ENCODE measurements at places on chromosomes 4 and X.
A peak's percentile ranks its signal among the peaks of the same experiment; 100 is the strongest.

GRCh38 chr4:44632733-44633132 lies 18.7 kb downstream of the YIPF7 start:
- DNase-seq, result no peak

DNA sequence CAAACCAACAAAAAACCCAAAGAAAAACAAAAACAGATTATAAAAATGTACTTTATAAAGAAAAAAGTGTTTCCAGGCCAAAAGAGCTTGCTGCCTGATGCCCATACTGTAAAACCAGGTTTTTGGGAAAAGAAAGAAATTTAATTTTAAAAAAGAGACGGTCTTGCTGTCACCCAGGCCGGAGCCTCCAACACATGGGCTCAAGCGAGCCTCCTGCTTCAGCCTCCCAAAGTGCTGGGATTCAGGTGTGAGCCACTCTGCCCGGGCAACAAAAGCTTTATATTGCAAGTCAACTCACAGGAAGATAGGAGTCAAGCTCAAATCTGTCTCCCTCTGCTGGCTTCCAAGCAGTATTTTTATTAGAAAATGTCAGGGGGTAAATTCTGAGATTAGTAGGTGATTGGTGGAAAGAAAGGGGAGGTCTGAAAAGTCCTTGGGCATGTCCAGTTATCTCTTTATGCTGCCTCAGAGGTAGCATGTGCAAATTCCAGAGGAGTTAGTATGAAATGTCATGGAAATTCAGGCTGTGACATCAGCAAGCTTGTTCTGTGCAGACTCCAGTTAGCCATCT lies 39.4 kb downstream of the MGST2 start:
- DNase-seq, result no peak

DNA sequence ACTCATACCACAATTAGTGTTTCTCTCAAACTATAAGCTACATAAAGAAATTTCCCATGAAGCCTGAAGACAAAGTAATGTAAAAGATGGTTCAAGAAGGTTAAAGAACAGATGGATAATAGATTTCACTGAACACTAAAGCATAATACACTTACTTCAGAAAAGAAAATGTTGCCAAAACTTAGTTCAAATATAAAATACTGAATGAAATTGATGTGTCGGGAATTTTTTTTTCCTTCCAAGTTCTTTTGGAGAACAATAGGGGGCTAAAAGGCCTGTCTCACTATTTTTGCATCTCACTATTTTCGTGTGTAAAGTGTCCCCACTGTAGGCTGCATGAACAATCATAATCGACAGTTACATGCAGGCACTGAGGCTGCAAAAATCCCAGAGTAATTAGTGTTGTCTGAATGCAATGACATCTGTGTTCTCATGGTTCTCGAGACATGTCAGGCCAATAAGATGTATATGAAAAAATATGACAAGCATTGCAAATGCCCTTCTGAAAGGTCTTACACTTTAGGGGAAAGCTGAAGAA lies 11.9 kb upstream of the MAB21L2 start:
- no peak for DNase-seq

GRCh38 chrX:44507292-44507691 lies 35.4 kb downstream of the FUNDC1 start:
- peak; percentile 31 for DNase-seq

- DNase-seq, result no peak
Measured at GRCh38 chrX:37896511-37896890, 49.1 kb upstream of the DYNLT3 start.

DNA sequence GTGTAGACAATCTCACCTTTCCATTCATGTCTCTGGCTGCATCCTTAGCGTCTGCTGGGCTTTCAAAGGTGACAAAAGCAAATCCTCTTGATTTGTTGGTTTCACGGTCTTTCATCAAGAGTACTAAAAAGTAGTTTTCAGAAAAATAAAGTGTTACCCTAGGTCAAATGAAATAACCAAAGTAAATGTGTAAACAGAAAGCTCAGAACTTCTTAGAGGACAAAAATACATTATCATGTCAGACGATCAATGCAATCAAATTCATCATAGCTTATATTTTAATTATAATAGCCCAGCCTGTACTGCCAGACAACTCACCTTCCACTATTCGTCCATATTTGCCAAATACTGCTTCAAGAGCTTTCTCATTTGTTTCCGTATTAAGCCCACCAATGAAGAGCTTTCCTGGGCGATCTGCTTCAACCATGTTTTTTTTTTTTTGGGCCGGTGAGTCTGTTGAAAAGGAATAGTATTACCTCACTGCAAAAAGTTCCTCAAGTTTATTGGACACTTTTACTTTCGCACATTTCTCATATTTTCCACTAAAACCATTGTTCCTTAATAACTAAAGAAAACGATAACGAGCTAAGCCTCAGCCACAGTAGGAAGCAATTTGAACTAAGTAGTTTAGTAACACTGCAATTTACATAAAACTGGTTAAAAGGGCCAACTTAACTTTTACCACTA lies 1.4 kb downstream of the RBMX start:
- DNase-seq, result no peak

DNA sequence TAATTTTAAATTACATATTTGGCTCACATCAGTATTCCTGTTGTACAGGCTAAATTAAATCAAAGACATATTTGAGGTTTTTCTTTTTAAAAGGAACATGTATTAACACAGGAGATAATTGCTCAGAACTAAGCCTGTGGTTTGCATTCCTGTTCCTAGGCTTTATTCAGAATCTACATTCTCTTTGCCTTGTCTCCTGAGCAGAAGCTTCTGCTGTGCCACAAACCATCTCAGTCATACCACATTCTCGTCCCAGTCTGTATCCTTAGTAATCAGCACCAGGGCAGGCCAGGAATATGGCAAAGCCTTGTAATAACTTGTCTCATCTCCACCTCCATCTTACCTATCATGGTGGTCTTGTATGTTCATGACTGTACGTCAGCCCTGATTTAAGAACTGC lies 162.8 kb downstream of the ARHGAP24 start:
- no peak for DNase-seq

GRCh38 chrX:69033936-69034335 lies 131.3 kb downstream of the PJA1 start:
- no peak for DNase-seq

DNA sequence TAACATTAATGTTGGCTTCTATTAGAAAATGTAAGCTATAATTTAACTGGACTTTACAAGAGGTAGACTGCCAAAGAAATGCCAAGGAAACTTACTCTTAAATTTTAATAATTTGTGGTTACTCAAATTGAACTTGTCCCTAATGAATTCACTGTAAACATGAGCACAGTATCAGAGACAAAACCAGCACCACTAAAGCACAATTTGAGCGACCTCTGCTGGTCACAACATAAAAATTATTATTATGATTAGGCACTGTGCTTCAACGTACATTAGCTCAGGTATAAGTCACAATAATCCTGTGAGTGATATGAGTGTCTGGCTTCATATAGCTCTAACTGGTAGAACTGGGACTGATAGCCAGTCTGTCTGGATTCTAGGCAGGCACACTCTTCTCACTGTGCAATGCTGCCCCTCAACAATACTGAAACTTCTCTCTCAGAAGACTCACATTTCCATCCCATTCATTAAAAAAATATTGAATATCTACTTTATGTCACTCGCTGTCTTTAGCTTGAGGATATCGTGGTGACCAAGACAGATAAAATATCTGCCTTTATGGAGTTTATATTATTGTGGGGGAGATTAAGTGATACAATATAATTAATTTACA lies 8.0 kb downstream of the NUDT6 start:
- no peak for DNase-seq

- DNase-seq, result no peak
Measured at GRCh38 chr4:178385481-178385880, 943.2 kb upstream of the AGA start.

DNA sequence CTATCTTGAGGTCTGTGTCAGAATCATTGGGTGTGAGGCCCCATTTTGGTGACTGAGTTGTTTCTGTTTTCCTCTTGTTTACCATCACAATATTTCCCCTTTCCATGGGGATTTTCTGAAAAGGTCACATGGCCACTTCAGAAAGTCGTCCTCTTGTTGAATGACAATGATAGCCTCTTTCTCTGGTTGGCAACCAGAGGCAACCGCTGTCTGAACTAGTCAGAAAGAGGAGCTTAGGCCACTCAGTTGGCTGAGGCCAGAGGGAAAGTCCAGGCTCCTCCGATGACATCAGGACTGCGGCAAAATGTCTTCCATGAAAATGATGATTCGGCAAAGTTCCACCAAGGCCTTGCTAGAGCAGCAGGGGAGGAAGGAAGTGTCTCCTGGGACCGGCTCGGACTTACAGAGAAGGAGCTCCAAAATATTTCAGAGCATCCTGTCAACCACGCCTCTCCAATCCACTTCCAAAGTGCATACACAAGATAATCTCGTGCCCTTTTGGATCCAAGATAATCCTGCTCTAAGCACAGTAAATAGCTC lies 19.1 kb upstream of the RBM47 start:
- DNase-seq, result no peak

- no peak for DNase-seq
Measured at GRCh38 chr4:165198329-165198728, 9.0 kb upstream of the KLHL2 start.

GRCh38 chr4:8341691-8342090 lies 72.1 kb downstream of the HTRA3 start:
- DNase-seq, result no peak

GRCh38 chrX:155563099-155563498 lies 49.7 kb downstream of the TMLHE start:
- no peak for DNase-seq

DNA sequence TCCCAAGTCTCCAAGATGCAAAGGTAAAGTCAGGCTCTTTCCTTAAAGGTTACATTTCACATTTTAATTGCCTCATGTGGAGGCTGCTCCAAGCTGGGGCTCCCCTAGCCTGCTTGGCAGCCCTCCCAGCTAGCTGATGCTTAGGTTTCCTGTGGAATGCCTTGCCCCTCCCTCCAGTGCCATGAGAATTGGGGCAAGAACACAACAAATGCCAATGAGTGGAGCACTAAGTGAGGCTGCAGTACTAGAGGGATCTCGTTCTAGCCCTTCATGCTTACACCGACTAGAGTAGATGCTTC lies 597.7 kb downstream of the MID1IP1 start:
- DNase-seq, result no peak

- no peak for DNase-seq
Measured at GRCh38 chr4:93828332-93828994, at the start of gene ATOH1. Gene ATOH1 (plus strand): TSS chr4:93828753. CDS start chr4:93828927, 174 bp downstream.

- DNase-seq, result no peak
Measured at GRCh38 chr4:79864500-79865200, 208.4 kb downstream of the ANTXR2 start.

DNA sequence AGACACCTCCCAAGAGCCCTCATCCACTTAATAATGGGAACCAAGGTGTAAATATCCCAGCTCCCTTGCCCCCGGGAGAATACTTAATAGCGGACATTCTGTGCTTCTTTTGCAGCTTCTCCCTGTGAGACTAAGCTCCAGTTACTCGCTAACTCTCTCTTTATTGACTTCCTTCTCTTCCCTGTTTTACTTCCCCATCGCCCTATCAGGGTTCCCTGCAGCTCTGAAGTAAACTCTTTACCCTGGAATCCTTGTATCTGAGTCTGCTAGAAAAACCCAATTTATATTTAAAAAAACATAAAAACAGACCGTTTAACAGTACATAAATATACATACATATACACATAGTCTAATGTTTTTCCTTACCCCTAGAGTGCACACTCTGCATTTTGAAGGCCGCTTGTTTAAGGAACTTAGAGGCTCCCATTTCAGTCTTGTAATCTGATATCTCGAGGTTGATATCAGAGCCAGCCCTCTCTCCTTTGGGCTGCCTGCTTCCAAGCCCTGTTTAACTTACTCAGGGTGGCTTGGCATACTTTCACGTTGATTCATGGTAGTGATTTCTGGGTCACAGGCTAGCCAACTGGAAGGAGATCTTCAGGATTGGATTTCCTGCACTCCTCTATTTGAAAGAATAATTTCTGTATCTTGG lies 177.4 kb upstream of the SCML1 start:
- DNase-seq, result no peak

- DNase-seq, result no peak
Measured at GRCh38 chr4:24777536-24778463, 17.6 kb upstream of the SOD3 start.

DNA sequence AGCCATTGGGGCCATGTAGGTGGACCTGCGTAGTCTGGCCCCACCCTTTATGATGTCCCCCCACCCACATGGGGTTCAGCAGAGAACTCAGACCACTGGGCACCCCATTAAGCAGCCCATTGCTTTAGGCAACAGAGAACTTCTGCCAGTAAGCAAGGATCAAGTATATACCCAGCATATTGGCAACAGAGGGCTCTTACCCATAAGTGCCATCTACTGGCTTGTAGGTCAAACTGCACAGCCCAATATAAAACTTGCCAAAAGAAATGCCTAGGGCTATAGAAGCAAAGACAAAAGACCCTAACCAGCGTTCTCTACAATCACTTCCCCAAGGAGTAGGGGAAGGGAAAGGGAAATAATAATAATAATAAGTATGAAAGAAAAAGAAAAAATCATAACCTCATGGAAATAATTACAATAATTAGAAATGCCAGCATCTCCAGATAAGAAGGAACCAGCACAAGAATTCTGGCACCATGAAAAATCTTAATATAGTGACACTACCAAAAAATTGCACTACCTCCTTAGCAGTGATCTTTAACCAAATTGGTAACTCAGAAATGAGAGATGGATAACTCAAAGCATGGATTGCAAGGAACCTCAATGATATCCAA lies 1090.7 kb downstream of the FAT4 start:
- DNase-seq, result no peak

GRCh38 chrX:44400588-44400987 lies 57.1 kb upstream of the EFHC2 start:
- peak; percentile 58 for DNase-seq

GRCh38 chr4:165124488-165124887 lies 11.8 kb upstream of the TMEM192 start:
- DNase-seq, result no peak

DNA sequence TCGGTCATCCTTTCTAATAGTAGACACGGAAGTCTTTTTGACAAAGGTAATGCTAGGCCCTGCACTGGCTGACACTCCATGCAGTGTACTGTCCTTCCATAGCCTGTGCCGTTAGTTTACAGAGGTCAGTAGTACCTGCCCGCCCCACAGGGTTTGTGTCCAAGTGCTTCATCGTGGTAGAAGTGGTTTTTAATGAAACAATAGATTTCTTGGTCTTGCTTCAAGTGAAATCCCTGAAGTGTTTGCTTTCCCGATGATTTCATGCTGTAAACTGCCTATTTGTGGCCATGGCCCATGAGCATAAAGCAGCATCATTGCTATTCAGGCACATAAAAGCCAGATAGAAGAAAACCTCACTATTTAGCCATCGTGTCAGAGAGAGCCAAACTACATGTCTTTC lies 139.3 kb downstream of the GPR143 start:
- no peak for DNase-seq

Measured in stimulated activated CD8-positive, alpha-beta memory T cell treated with anti-CD3 and anti-CD28 coated beads, Interleukin-4, amount 100 ng/mL, for 48 hours (primary cell).